Stimulated activated CD8-positive, alpha-beta memory T cell treated with anti-CD3 and anti-CD28 coated beads, Interleukin-15, amount 100 ng/mL, for 4 hours (primary cell): ENCODE measurements at places on chromosomes 12 and 14.

GRCh38 chr14:75840911-75841310 lies 140.9 kb downstream of the TGFB3 start:
- DNase-seq = no peak

DNA sequence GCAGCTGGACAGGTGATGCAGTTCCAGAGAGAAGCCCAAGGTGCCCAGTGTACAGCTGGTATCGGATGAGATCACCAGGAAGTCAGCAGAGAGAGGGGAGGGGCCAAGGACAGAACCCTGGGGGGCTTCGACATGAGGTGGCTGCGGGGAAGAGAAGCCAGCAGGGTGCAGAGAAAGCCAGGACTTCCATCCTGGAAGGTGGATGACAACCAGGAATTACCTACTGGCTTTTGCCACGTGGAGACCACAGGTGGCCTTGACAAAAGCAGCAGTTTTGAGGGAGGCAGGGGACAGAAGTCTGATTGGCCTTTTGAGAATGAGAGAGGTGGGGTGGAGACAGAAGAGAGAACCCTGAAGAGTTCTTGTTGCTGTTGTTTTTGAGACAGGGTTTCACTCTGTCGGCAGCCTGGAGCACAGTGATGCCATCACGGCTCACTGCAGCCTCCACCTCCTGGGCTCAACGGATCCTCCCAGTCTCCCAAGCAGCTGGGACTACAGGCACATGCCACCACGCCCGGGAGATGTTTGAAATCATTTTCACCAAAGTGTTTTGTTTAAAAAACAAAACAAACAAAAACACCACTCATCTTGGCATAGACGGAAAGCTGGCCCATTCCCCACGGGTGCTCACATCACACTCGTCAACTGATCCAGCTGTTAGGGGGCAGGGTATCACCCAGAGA lies 35.2 kb downstream of the CDC42BPB start:
- no peak for DNase-seq

GRCh38 chr12:52360106-52360662 lies 7.1 kb downstream of the KRT85 start:
- no peak for DNase-seq

DNA sequence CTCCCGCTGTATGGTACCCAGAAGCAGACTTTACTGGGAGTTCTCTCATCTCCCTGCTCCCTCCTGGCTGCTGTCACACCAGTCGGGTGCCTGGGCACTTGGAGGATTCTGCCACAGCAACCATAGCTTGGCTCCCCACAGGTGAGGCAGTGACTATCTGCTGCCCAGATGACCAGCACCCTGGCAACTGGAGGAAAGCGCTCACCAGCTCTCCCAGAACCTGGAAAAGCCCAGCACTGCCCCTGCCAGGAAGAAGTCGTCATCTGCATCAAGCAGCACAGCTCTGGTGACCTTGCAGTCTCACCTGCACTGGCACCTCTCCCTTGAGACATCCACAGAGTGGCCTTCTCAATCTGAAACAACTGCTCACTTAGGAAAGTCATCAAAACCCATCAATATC lies 31.9 kb upstream of the TC2N start:
- DNase-seq = no peak

- no peak for DNase-seq
Measured at GRCh38 chr12:9123781-9124382, 8.2 kb upstream of the A2M start.

GRCh38 chr12:22340143-22340542 lies 5.6 kb upstream of the ST8SIA1 start:
- no peak for DNase-seq

DNA sequence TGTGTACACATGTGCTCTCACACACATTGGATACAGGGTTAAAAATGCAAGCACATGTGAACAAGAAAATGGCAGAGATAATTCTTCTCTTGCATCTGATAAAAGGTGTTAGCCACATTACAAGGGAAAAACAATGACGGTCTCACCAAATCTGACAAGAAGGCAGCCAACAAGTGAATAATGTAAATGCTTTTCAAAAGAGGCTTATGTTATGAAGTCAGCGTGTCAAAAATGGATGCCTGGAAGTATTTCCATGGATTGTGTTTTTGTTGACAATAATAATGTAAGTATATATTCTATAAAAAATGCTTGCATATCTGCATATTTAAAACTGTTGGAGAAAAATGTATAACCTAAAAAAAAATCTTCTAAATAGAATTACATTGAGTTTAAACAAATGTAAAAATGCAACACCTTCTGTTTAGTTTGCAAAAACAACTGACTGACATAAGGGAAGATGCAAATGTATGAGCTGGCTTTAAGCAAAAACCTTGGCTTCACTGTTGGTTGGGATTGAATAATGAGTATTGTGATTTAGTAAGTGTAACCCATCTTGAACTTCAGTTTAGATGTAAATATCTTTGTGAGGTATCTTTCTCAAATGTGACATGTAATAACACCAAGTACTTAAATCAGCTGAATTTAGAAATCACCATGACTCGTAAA lies 424.9 kb downstream of the PDZRN4 start:
- no peak for DNase-seq

GRCh38 chr14:100777818-100778525 lies 47.9 kb upstream of the MEG3 start:
- no peak for DNase-seq

DNA sequence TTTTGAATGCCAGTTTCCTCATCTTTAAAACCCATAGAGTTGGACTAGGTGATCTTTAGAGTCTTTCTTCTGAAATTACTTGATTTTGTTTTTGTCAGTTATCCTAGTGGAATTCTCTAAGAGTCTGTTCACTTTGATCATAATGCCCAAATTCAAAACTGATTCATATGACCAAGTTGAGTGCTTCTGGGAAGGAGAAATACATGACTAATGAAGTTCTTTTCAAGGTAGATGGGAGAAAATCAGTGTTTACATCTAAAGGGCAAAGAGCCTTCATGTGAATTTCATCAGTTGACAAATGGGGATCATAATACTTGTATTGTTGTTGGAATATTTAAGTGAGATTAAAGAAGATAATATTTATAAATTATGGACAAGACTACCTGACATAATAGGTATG lies 53.2 kb downstream of the ERC1 start:
- no peak for DNase-seq

DNA sequence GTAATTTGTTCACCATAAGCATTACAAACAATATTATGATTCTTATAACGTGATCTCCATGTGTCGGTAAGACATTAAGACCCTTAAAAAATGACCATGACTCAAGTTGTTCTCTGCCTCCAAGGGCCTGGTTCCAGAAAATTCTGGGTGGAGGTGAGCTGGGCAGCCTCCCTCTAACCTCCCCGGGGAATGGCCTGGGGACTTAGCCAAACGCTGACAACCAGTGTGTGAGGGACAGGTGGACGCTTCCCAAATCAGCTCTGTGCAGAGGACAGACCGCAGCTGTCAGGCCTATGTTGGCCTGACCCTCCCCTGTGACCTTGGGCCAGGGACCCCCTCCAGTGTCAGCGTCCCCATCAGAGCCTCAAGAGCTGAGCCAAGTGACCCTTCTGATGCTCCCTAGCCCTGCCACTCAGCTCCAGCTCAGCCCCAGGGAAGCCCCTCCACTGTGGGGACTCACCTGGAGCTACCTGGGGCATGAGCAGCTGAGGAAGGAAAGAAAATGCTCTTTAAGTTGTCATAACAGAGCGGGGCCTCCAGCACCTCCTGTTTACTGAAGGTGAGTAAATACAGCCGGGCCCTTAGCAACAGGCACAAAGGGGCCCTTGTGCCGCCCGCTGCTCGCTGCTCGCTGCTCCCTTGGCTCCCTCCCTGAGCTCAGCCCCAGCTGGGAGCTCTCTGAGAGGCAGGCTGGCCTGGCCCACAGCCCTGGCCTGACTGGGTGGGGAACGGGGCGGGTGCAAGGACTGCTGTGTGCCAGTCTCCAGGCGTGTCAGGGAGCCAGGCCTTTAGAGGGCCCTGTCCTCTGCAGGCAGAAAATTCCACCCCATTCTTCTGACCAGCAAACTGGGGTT lies 116.6 kb downstream of the CALM1 start:
- no peak for DNase-seq

GRCh38 chr12:89889062-89889461 lies 180.4 kb upstream of the ATP2B1 start:
- no peak for DNase-seq

DNA sequence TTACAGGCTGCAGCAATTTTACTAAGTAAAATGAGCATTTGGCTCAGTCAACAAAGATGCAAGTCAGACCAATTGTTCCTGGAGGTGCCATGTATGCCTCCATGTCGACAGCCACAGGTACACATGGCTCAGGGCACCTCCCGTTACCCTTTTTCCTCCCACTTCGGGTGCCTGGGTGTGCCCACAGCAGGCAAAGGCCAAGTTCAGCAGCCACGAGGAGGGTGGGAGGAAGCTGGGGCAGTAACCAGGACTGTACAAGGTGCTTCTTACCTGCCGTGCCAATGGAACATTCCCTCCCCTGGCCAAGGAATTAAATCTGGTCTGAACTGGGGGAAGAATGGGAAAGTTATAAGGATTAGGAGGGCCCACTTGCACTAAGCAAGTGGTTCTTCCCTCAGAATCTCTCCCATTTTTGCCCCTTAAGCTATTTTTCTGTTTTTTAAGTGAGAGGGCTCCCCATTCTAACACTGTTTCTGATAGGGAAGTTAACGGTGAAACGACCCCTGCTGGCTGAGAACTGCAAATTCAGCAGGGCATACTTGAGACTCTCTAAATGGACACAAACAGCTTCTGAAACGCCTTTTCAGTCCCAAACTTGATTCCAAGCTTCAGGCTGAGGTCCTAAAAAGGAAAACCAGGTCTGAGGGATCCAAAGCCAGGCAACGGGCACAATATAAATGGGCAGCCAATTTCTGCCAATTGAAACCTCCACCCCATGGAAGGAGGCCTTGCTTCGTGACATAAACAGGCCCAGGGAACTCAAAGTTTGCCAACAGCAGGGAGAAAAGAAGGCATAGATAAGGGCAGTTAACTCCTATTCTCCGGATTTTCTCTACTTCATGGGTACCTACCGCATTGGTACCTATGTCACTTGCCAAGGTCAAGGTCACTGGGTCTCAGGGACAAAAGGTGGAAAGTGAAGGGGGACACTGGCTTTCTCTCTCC lies 24.8 kb downstream of the CLECL1 start:
- DNase-seq = peak; percentile 52

DNA sequence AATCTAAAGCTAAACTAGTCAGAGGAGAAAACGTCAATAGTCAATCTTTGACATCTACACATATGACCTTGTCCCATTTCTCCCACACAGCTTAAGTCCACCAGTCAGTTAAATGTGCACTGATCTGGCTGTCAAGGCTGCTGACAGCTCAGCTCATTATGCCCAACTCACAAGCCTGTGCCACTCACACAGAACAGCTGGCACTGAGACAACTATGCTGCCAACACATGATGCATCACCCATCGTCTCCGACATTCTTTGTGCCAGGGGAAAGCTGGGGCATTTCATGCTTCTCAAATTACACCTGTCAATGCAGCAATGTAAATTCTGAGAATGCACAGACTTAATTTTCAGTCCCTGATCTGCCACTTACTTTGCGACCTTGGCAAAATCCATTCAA lies 25.3 kb downstream of the GNS start:
- DNase-seq = no peak

- DNase-seq = no peak
Measured at GRCh38 chr12:42794806-42795205, 205.3 kb upstream of the PRICKLE1 start.

GRCh38 chr12:40229690-40230651 lies 5.2 kb downstream of the LRRK2 start:
- DNase-seq = no peak

GRCh38 chr12:123071099-123071800 lies 79.6 kb downstream of the PITPNM2 start:
- no peak for DNase-seq

DNA sequence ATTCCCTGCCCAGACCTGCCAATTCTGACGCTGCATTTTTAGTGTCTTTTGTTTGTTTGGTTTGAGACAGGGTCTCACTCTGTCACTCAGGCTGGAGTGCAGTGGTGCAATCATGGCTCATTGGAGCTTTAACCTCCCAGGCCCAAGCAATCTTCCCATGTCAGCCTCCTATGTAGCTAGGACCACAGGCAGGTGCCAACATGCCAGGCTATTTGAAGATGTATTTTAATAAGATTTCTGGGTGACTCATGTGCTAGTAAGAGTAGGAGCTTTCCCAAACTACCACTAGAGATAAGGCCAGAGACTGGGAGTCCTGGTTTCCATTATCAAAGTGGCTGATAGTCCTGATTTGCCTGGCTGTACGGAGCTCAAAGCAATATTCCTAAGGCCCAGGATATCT lies 693.3 kb downstream of the MED13L start:
- DNase-seq = no peak

DNA sequence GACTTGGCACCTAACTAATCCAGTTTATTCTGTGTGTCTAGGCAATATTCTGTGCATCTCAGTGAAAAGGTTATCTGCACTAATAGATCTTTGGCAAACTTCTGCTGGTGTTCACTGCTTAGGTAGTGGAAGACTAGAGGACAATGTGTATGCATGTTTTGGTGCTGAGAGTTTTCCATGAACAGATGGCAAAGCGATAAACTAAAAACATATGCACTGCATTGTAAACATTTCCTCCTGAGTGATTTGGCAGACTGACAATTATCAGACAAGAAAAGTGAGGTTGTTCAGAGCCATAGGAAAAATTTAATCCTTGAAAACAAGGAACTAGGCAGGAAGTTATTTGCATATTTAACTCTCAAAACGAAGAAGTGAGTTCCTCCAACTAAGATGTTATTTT lies 400.4 kb downstream of the ATP23 start:
- DNase-seq = no peak
